ENCODE measurements at places on chromosomes 6 and 20.
A peak's percentile ranks its signal among the peaks of the same experiment; 100 is the strongest.

DNA sequence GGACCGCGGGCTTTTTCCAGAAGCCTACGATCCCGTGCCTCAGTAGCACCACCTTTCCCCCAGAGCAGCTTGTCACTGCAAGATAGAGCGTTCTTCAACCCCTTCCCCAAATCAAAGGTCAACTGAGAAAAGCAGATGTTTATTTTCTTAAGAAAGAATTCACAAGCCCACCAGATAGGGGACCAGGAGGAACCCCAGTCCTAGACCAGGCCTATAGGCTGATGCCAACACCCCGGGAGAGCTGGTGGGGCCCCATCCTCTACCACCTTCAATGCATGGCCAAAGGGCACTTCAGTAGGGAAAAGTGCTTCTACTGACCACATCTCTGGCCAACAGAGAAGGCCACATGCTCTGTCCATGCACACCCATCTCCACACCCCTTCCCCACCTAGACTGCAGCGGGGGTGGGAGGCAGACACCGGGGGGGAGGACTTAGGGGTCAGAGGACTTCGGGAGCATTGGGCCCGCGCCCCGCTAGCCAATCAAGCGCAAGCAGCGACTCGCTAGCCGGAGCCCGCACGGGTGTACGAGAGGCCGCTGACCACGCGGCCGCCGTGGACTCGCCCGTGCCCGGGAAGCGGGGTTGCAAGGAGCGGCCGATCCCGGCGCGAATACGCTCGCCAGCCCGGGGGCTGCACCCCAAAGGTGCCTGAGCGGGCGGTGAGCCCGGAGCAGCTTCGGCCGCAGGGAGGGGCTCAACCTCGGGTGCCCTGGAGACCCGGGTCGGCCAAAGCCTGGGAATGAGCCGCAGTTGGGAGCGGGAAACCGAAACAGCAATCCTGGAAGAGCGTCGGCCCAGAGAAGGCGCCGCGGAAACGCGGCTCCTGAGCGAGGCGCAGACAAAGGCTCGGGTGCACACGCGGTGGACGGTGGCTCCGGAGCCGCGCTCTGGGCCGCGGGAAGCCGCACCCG, 2.8 kb downstream of the PDE10A start:
- no peak for DNase-seq

- DNase-seq: no peak
Observed at GRCh38 chr6:154156135-154156896, 117.3 kb downstream of the OPRM1 start.

DNA sequence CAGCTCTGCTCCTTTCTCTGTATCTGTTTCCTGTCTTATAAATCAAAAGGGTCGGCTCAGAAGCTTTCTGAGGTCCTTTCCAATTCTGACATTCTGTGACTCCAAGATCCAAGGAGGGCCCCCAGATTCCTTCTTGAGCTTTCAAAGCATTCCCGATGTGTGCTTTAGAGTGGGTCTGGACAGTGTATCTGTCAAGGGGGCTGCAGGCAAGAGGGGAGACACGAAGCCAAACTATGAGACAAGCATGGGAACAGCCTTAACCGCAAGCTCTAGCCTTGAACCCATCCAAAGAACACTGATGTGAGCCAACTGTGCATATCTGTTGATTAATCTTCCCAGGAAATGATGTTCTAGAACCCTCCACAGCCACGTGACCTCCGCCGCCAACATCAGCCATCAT, 73.8 kb downstream of the TSHZ2 start:
- no peak for DNase-seq

DNA sequence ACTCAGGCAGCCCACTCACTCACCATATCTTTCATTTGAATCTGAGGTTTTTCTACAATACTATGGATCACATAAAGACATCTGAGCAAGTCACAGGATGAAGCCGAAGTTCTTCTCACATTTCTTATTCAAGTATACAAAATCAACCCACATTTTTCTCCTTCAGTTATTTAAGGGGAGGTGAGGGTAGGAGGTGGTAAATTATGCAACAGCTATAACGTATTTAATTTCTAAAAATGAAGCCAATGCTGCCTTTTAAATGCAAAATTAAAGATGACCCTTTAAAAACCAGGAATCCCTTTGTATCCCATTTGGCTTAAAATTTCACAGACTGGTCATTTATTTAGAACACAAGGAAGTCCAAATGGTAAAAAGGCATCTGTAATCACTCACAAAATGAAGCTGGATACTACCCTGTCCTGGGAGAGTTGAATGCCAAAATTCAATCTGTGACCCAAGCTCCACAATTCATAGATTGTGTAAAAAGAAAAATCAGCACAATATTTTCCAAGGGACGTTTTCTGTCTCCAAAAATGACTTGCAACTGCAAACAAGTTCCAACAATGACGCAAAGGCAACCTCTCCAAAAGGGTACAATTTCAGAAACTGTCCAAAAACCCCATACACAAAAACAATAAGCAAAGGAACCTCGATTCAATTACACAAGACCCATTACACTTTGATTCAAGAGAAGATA, 48.8 kb downstream of the EPB41L2 start:
- DNase-seq: no peak

DNA sequence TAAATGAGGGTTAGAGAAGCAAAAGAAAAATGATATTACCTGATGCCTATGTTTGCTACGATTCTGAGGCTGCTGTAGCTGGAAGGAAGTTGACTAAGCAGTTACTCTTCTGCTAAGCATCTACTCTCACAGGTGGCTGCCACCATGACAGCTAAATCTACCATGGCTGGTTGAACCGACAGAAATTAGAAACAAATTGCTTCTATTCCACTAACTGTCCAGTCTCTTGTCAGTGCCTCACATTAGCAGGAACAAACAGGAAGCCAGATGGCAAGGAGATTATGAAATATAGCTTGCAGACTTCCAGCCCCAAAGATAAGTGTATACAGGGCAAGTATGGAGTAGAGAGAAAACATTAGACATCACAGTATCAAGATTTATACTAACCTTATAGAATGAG, 59.4 kb upstream of the TMEM200A start:
- DNase-seq: no peak

- peak; percentile 77 for DNase-seq
Observed at GRCh38 chr20:48921168-48921882, at the start of gene ARFGEF2. TSS of gene ARFGEF2 (plus strand) at chr20:48921711. CDS start at chr20:48921890, 179 bp downstream.

DNA sequence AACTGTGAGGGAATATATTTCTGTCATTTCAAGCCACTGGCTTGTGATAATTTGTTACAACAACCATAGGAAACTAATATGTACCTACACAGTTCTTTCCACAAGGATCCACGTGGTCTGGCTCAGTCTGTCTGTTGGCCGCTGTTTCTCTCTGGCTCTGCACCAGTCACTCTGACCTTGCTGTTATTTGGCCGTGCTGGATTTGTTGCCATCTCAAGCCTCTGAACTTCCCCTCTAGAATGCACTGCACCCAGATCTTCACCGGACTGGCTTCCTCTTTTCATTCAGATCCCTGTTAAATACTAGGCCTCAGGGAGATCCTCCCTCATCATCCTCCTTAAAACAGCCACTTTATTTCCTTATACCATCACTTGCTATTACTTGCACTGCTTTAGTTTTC, 446.8 kb downstream of the TFAP2B start:
- DNase-seq: no peak

DNA sequence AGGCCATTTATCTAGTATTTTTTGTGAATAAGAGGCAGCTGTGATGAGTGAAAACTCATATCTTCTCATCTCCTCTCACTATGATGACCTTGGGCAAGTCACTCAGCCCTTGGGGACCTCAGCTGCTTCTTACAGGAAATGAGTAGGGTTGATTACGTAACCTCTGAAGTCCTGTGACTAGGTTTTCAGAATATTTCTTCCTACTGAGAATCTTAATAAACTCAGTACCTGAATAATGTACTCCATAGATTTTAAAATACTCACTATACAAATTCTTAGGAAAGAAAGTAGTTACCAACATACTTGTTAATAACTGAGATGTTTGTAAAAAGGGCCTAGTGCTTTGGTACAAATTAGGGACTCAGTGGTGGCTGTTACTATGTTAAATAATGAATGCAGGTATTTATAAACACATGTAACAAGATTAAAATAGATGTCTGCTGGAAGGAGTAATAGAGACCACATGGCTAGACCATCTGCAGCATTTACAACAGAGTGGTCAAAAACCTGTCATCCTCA, 60.9 kb downstream of the RPRD1B start:
- no peak for DNase-seq

GRCh38 chr6:128570680-128571063, 50.3 kb upstream of the PTPRK start:
- DNase-seq: no peak

Measured in NCI-H1048 (cell line).